AG08395 (cell line): ENCODE measurements at places on chromosomes 1 and 21.

DNA sequence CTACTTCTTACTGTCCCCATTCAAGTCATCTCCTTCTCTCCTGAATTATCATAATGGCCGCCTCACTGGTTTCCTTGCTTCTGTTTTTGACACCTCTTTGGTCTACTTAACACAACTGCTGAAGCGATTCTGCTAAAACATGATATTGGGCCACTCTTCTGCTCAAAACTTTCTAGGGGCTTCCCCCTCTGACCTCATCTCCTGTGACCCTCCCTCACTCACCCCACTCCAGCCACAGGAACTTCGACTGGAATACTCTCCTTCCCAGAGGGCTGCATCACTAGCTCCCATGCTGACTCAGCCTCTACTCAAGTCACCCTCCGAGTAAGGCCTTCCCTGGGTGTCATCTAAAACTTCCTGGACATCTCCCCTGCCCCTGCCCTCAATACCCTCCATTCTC lies 35.7 kb downstream of the NRIP1 start:
- no peak for DNase-seq

GRCh38 chr1:32681999-32682398 lies 20.6 kb downstream of the SYNC start:
- no peak for DNase-seq

- no peak for DNase-seq
These were observed 103.5 kb upstream of the ZBTB40 start for GRCh38 chr1:22347854-22348760.

GRCh38 chr1:10841118-10841517 lies 44.7 kb upstream of the CASZ1 start:
- DNase-seq = no peak

DNA sequence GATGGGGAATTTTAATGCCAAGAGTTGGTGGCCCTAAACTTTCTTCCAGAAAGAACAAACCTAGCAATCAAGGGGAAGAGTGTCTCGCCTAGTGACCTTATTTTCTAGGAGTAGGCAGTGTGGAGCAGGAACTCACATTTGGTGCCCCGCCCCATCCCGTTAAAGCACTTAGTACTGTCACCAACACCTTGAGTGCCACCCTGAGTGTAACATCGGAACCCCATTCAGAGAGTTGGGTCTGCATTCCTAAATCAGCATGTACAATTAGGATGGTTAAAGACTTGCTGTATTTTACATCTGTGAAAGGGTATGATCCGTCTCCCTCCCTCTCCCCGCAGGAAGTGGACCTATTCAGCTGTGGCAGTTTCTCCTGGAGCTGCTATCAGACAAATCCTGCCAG lies 15.5 kb downstream of the ETS2 start:
- no peak for DNase-seq

- no peak for DNase-seq
These were observed 34.8 kb upstream of the SAMD13 start for GRCh38 chr1:84266748-84267147.

GRCh38 chr1:151692226-151692625 lies 24.4 kb downstream of the CELF3 start:
- no peak for DNase-seq

- no peak for DNase-seq
These were observed 625.6 kb downstream of the PTPRU start for GRCh38 chr1:29861922-29862321.

DNA sequence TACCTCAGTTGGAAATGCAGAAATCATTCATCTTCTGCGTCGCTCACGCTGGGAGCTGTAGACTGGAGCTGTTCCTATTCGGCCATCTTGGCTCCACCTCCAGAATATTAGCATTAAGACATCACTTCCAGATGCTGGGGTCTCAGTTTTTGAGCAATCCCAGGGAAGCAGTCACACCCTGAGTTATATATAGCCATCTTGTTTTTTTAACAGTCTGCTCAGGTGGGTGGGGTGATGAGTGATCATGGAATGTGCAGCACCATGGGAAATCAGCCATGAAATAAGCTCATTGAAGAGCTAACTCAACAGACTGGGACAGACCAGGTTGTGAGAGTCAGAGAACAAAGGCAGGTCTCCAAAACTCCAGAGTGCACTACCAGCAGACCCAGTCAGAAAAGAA lies 27.0 kb upstream of the HMGB4 start:
- no peak for DNase-seq

DNA sequence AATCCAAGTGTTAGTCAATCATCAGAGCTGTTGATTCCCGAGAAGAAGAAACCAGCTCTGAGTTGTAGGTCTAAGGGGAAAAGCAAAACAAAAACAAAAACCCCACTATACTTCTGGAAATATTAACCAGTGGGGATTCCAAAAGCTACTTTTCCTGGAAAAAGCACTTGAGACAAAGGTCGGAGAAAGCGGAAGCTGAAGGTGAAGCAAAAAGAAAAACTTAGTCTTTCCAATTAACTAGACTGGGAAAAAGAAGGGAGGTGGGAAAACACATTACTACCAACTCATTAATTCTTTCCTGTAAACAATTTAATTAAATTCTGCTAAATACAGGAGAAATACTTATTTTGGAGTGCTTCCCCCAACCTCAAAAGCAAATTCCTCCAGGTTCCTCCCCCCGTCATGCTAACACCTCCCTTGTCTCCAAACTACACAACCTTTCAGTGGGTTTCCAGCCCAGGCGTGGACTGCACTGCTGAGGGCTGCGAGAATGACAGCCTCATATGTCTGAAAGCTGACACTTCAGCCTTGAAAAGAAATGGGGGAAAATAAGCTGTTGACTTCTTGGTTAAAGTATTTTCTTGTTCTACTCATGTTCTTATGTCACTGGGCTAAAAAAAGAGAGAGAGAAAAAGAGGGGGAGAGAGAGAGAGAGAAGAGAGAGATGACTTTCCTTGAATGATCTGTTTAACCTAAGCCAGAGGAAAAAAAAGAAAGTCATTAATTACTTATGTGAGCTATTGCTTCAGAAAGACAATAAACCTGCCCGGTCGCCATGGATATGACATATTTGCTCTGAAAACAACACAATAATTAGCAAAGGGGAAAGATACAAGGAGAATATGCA lies 5.1 kb downstream of the CASZ1 start:
- no peak for DNase-seq

- no peak for DNase-seq
These were observed 67.9 kb upstream of the EFHD2 start for GRCh38 chr1:15341634-15342407.

- DNase-seq = no peak
These were observed 1.7 kb downstream of the GABPB2 start for GRCh38 chr1:151072224-151072623.

GRCh38 chr1:44049839-44050238 lies 18.6 kb upstream of the SLC6A9 start:
- peak; percentile 84 for DNase-seq

DNA sequence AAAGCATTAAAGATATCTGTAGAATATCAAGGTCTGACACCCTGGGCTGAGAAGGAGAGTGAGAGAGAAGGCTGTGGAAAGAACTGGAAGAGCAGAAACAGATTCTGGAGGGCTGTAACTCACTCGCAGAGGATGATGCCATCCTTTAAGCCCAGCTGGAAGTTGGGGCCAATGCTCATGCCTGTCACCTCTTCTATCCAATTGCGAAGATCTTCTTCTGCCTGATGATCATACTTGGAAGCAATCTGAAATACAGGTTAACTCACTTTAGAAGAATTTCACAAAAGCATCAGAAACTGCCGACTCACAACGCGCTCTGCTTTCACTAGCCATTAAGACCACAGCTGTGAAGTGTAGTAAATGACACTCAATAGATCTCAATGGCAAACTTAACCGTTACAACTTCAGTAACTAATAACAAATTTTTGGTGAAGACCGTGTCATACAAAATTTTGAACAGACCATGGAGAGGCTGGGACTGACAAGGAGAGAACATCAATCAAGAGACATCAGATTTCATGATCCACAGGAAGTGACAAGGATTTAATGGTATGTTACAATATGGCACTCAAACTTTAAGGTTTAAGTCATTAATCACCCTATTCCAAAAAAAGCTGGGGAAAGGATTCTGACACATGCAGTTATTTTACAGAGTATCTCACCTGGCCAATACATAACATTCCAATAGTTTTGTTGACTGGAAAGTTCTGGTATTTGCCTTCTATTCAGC lies 23.5 kb downstream of the CNN3 start:
- no peak for DNase-seq

DNA sequence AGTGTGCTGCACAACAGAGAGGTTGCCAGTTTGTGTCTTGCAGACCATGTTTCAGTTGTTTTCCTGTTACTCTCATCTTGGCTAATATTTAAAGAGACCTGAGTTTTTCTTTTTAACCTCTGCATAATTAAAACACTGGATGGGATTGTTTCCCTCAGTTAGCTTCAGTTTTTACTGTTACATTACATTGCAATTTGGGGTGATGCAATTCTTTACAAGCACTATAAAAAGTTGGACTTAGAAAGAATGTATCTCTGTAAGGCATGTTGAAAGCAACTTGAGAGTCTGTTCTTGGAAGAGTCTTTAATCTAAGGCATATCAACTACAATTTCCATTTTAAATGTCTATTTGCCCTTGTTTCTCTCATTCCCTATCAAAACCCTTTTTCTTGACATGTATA lies 99.1 kb downstream of the DNM3 start:
- DNase-seq = peak; percentile 24

- no peak for DNase-seq
These were observed 26.2 kb upstream of the PLCH2 start for GRCh38 chr1:2449636-2450454.

GRCh38 chr1:6950001-6950765 lies 164.9 kb downstream of the CAMTA1 start:
- DNase-seq = no peak

- no peak for DNase-seq
These were observed 577.8 kb upstream of the PLXNA2 start for GRCh38 chr1:208821939-208822338.
